ENCODE measurements at places on chromosomes 12 and 14.

DNA sequence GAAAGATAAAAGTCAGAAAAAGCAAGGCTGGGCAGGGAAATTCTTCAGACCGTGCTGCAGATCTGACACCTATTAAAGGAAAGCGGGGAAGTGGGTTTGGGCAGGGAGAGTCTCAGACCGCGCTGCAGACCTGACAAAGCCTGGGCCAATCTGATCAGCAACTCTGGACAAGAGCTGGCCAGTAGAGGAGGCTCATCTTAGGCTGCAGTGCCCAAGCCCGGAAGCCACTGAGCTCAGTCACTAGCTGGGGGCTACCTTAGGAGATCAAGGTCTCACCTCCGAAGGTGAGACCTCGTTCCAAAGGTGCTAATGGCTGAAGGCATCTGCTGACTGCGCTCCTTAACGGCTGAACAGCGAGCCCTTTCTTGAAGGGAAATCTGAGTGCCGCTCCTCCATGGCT, 60.2 kb downstream of the SINHCAF start:
- H3K27ac ChIP-seq = no peak overlapping the region
- DNase-seq = no peak
- no peaks in the 10 kb centered on the region for H3K27me3 ChIP-seq
- H3K4me1 ChIP-seq = no peaks in the 10 kb centered on the region
- H3K36me3 ChIP-seq = no peaks in the 10 kb centered on the region
- no peak overlapping the region for H3K4me3 ChIP-seq

- H3K27me3 ChIP-seq = no peaks in the 10 kb centered on the region
- H3K36me3 ChIP-seq = no peaks in the 10 kb centered on the region
- no peaks in the 10 kb centered on the region for H3K4me1 ChIP-seq
- DNase-seq = no peak
- no peak overlapping the region for H3K4me3 ChIP-seq
These were observed 58.2 kb downstream of the NUBPL start for GRCh38 chr14:31619440-31619839.

GRCh38 chr12:41731061-41731460, 413.6 kb downstream of the GXYLT1 start:
- H3K4me3 ChIP-seq = no peak overlapping the region
- DNase-seq = no peak
- no peaks in the 10 kb centered on the region for H3K27me3 ChIP-seq
- no peak overlapping the region for H3K27ac ChIP-seq
- H3K36me3 ChIP-seq = no peaks in the 10 kb centered on the region

- peaks cover 11% of the 10 kb centered on the region for H3K4me1 ChIP-seq
- DNase-seq = no peak
- peaks cover 2% of the 10 kb centered on the region for H3K36me3 ChIP-seq
- H3K27ac ChIP-seq = no peak overlapping the region
- H3K4me3 ChIP-seq = no peak overlapping the region
- H3K27me3 ChIP-seq = no peaks in the 10 kb centered on the region
These were observed 41.8 kb downstream of the FMNL3 start for GRCh38 chr12:49665384-49665783.
